ENCODE measurements at places on chromosomes 2 and 18. TPM values are rescaled to one million over a fixed set of nuclear protein-coding genes. Genes with fewer than 3 reads are reported as not detected.

UPP2 gene
- total RNA-seq = not detected

CEP68 gene
- 21.9 TPM for total RNA-seq

DSC1 gene
- total RNA-seq = not detected

CLASP1 gene
- 64.4 TPM for total RNA-seq

FAP gene
- total RNA-seq = 24.7 TPM

DNA sequence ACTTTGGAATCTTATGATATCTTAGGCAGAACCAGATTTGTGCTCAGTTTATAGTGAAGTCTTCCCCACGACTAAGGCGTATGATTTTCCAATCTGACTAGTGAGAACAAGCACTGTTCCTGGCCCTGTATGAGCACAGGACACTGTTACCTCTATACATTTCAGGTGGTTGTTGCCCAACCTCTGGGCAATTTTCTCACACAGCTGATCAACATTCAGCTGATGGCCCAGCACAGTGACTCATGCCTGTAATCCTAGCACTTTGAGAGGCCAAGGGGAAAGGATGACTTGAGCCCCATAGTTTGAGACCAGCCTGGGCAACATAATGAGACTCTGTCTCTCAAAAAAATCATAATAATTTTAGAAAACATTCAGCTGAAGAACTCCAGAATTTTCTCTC is 119.5 kb downstream of the ASXL3 start:
- no peak for DNase-seq

- DNase-seq = no peak
These were observed 249.1 kb upstream of the TEKT4 start for GRCh38 chr2:94622113-94622618.

- DNase-seq = no peak
These were observed 23.1 kb downstream of the ANXA4 start for GRCh38 chr2:69765096-69765380.

- DNase-seq = no peak
These were observed 2.7 kb downstream of the GPC1 start for GRCh38 chr2:240437861-240438809.

DNA sequence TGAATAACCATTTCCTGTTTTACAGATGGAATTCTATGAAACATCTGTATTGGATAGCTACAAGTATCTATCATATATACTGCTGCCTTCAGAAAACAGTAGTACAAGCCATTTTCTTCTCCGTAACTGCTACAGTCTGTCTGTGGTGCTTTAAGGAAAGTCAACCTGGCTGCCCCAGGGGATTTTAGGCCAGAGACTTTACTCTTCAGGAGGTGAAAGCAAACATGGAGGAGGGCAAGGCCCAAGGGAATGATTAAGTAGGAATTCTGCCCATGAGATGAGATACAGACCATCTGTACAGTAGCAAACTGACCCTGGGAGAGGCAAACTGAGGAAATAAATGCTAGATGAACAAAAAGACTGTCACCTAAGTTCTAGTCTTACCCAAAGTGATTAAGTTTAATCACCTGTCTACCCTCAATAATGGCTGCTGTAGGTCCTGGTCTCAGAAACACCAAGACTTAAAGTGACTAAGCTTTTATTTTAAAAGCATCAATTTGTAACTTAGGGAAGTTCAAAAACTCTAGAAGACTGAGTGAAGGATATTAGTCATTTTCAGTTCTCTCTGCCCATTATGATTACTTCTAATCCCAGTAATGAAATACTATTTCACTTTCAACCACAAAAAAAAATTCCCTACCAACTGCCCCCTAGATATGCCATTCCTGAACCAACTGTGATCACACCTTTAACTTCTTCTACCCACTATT is 14.8 kb downstream of the MBD2 start:
- DNase-seq = no peak

- DNase-seq = no peak
These were observed 11.3 kb downstream of the STK17B start for GRCh38 chr2:196160101-196160500.

GRCh38 chr18:50790241-50790640 is 29.6 kb downstream of the MRO start:
- no peak for DNase-seq

DNA sequence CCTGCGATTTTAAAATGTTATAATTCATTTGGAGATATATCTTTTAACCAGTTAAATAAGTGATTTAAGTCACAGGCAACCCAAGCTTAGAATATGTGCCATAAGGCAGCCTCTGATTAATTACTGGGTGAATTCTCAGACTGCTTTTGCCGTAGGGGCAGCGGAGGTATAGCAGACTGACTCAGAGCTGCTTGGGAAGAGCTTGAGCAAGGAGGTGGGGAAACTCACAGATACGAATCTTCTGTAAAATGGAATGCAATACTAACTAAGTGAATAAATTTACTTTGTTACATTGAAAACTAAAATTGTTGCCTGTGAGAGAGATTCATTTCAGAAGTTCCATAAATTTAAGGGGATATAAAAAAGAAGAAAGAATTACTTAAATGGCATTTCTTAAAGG is 115.4 kb downstream of the KYNU start:
- DNase-seq = no peak

DNA sequence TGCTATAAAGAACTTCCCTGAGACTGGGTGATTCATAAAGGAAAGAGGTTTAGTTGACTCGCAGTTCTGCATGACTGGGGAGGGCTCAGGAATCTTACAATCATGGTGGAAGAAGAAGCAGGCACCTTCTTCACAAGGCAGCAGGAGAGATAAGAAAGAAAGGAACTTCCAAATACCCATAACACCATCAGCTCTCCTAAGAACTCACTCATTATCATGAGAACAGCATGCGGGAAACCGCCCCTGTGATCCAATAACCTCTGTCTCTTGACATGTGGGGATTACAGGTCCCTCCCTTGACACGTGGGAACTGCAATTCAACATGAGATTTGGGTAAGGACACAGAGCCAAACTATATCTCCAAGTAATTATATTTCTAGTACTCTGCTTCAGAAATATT is 163.8 kb upstream of the CDH20 start:
- DNase-seq = no peak

GRCh38 chr2:160970052-160970965 is 189.9 kb upstream of the TANK start:
- no peak for DNase-seq

DNA sequence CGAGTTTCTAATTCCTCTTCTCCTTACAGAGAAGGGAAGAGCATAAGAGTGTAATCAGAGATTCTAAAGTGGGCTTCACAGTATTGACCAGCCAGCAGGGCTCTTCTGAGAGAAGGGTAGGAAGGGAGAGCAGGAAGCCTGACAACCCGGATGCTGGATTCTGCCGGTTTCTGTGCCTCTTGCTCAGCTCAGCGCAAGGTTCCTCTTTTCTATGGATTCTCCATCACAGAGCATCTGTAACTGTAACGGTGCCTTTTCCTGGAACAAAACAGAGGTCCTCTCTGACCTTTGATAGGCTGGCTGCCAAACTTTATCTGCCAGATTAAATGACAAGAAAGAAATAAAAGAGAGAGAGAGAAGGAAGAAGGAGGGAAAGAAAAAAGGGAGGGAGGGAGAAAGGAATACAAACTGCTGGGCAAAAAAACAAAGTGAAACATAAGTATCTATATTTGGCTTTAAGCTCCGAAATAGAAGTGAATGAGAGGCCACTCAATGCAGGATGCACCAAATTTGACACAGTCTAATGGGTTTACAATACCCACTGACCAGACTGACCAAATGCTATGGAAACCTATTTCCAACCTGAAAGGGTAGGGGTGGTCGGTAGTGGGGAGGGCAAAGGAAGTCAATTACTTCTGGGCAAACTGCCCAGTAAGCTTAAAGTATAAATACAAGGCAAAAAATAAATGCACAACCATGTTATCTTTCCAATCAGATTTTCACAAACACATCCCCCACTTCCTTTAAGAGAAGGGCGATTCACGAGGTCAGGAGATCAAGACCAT is 59.2 kb downstream of the PIEZO2 start:
- DNase-seq = no peak

GRCh38 chr2:121293450-121294325 is 8.7 kb upstream of the TFCP2L1 start:
- DNase-seq = no peak

DNA sequence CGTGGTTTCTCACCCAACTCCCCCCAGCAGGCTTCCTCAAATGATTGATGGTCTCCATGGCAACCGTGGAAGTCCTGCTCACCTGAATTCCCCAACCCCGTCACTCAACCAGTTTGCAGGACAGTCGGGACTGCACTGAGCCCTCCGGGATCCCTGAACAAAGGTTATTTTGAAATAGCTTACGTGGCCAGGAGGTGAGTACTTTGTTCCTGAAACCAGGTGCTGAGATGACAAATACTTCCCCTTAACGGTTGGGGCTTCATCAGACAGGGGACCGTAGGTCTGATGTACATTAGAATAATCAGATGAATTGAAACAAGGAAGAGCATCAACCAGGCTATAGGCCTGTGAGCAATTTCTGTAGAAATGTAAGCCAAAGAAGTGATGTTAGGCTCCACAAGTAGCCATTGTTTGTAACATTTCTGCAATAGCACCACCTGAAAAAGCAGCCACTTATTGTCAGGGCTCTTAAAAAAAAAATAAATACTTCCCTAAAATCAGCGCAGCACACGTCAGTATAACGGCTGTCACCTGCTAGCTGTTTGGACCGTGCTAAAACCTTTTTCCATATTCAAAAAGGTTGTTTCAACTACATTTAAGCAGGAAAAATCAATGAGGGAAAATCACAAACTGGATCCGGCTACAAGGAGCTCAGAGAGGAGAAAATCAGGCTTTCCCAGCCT is 206.4 kb upstream of the ID2 start:
- DNase-seq = no peak

DNA sequence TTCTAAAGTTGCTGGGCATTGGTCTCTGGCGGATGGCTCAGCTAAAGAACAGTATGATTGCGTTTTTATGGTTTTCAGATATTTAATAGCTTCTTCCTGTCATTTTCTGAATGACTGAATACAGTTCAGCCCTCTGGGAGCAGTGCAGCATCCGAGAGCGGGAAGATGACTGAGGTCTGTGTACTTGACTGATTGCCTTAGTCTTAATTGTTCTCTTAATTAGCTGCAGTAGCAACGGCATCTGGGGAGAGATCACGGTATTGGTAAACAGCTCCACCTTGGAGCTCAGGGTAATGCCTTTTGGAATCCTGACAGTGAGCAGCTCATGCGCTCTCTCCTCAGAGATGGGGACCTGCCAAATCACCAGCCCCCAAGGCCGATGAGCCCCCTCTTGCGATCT is 481.4 kb upstream of the SPRED2 start:
- DNase-seq = no peak

DNA sequence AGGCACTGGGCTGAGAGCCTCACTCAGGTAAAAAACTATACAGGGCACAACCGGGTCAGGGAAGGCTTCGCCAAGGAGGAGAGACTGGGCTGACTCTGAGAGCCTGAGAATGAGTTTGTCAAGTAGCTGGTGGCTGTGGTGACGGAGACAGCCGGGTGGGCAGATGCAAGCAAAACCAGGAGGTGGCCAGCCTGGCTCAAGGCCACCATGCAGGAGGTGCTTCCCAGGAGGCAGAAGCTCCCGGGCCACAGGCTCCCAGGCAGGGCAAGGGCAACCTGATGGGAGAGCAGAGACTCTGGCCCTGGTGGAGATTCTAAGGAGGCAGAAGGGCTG is 2.9 kb upstream of the INHBB start:
- no peak for DNase-seq

All from mesenteric fat pad (tissue), 1 donor.